ENCODE measurements at places on chromosomes 1 and 21. TPM values are rescaled to one million over a fixed set of nuclear protein-coding genes. Genes with fewer than 3 reads are reported as not detected.

Gene RNU1-2
- total RNA-seq, result 10,807 TPM

Gene AMPD1
- not detected for total RNA-seq

Gene TLR5
- total RNA-seq, result not detected

Gene P3H1
- 66.6 TPM for total RNA-seq

Gene PTPN14
- 23.8 TPM for total RNA-seq

Gene TMCC2
- total RNA-seq, result 3.0 TPM
